ENCODE measurements at places on chromosomes 5 and 9.

GRCh38 chr5:537098-537497 lies 12.8 kb upstream of the SLC9A3 start:
- DNase-seq = no peak

GRCh38 chr5:31962871-31963307 lies 211.2 kb downstream of the GOLPH3 start:
- DNase-seq = no peak

GRCh38 chr5:117759849-117760499 lies 1185.4 kb upstream of the SEMA6A start:
- DNase-seq = no peak

GRCh38 chr9:89873801-89874200 lies 269.0 kb downstream of the GADD45G start:
- DNase-seq = no peak

GRCh38 chr5:56659971-56660370 lies 155.4 kb upstream of the MAP3K1 start:
- DNase-seq = no peak

- DNase-seq = no peak
These were observed 96.2 kb downstream of the ADRB2 start for GRCh38 chr5:148922606-148923005.

Data from stimulated activated CD8-positive, alpha-beta memory T cell treated with anti-CD3 and anti-CD28 coated beads, Interleukin-2, amount 100 ng/mL, for 48 hours (primary cell).